Natural killer cell (primary cell): ENCODE measurements at places on chromosomes 12 and 14.

- no peak overlapping the region for H3K27ac ChIP-seq
- H3K36me3 ChIP-seq = no peaks in the 10 kb centered on the region
- no peaks in the 10 kb centered on the region for H3K4me1 ChIP-seq
- H3K27me3 ChIP-seq = no peaks in the 10 kb centered on the region
- DNase-seq = no peak
- no peak overlapping the region for H3K4me3 ChIP-seq
These were observed 61.5 kb upstream of the RASSF8 start for GRCh38 chr12:25896981-25897380.

DNA sequence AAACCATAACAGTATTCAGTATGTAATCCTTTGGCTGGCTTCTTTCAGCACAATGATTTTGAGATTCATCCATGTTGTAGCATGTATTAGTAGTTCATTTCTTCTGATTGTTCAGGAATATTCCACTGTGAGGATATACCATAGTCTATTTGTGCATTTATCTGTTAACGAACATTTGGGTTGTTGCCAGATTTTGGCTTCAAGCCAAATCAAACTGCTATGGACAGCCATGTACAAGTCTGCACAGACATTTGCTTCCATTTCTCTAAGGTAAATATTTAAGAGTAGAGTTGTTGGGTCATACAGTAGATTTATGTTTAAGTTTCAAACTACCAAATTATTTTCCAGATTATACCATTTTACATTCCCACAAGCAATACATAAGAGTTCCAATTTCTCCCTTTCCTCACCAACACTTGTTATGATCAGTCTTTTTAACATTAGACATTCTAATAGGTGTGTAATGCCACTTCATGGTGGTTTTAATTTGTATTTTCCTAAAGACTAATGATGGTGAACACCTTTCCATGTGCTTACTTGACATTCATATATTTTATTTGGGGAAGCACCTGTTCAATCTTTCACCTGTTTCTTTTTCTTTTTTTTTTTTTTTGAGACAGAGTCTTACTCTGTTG lies 56.6 kb downstream of the ZFYVE21 start:
- peaks cover 3% of the 10 kb centered on the region for H3K36me3 ChIP-seq
- H3K27me3 ChIP-seq = no peaks in the 10 kb centered on the region
- H3K4me3 ChIP-seq = no peak overlapping the region
- no peak for DNase-seq

- no peaks in the 10 kb centered on the region for H3K36me3 ChIP-seq
- no peak overlapping the region for H3K27ac ChIP-seq
- no peak for DNase-seq
- no peaks in the 10 kb centered on the region for H3K27me3 ChIP-seq
- no peaks in the 10 kb centered on the region for H3K4me1 ChIP-seq
These were observed 55.3 kb downstream of the DACT1 start for GRCh38 chr14:58693048-58693447.

GRCh38 chr12:124071075-124071443 lies 98.0 kb downstream of the ZNF664 start:
- H3K4me1 ChIP-seq = no peaks in the 10 kb centered on the region
- DNase-seq = no peak
- no peak overlapping the region for H3K27ac ChIP-seq
- H3K4me3 ChIP-seq = no peak overlapping the region

- H3K36me3 ChIP-seq = peaks cover 65% of the 10 kb centered on the region
- peaks cover 49% of the 10 kb centered on the region for H3K4me1 ChIP-seq
- DNase-seq = peak; percentile 42
- H3K27me3 ChIP-seq = no peaks in the 10 kb centered on the region
- H3K4me3 ChIP-seq = no peak overlapping the region
These were observed 11.3 kb upstream of the ERP27 start for GRCh38 chr12:14949631-14950030.

- H3K4me1 ChIP-seq = peaks cover 23% of the 10 kb centered on the region
- H3K36me3 ChIP-seq = no peaks in the 10 kb centered on the region
- peaks cover 38% of the 10 kb centered on the region for H3K27me3 ChIP-seq
These were observed 1.4 kb upstream of the KCNK13 start for GRCh38 chr14:90060312-90060964.

GRCh38 chr14:42028607-42029006 lies 421.9 kb downstream of the LRFN5 start:
- H3K27ac ChIP-seq = no peak overlapping the region
- H3K36me3 ChIP-seq = no peaks in the 10 kb centered on the region
- H3K4me3 ChIP-seq = no peak overlapping the region
- H3K27me3 ChIP-seq = no peaks in the 10 kb centered on the region
- DNase-seq = no peak

DNA sequence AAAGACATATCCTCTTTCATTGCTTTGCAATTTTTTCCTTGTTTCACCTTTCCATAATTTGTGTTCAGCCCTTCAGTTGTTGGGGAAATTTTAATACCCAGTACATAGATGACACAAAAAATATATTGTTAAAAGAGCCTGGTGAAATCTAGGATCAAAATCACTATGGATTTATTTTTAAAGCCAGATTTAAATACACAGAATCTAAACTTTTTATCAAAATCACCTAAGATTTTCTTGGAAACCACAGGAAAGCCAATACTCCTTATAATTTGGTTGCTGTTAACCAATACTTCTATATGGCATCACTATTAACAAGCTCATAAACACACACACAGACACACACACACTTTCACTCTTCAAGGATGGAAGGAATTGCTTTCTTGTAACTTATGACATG lies at the start of gene TAS2R20:
TSS of gene TAS2R20 (minus strand) at position 101 of the 400 bp plus-strand sequence. CDS start 429 bp downstream, outside the sequence.
- peaks cover 10% of the 10 kb centered on the region for H3K36me3 ChIP-seq
- no peaks in the 10 kb centered on the region for H3K27me3 ChIP-seq
- DNase-seq = no peak
- H3K4me1 ChIP-seq = no peaks in the 10 kb centered on the region
- no peak within 1 kb of the TSS for H3K4me3 ChIP-seq

GRCh38 chr14:69693801-69694729 lies 72.9 kb upstream of the SRSF5 start:
- no peak for DNase-seq
- H3K4me3 ChIP-seq = no peak overlapping the region
- H3K27ac ChIP-seq = peak overlapping the region; percentile 9
- H3K27me3 ChIP-seq = no peaks in the 10 kb centered on the region
- H3K4me1 ChIP-seq = peaks cover 53% of the 10 kb centered on the region
- H3K36me3 ChIP-seq = peaks cover 2% of the 10 kb centered on the region
